Fibroblast of lung (primary cell): ENCODE measurements at places on chromosomes 12 and 14. TPM values are rescaled to one million over a fixed set of nuclear protein-coding genes. Genes with fewer than 3 reads are reported as not detected.

Gene PTHLH
- total RNA-seq = 0.26 and 1.8 TPM in 2 replicates

Gene RASAL1
- not detected in 2 replicates for total RNA-seq

Gene HOXC9
- total RNA-seq = 0.26 TPM in 1 of 2 replicates, not detected in the other

Gene RD3L
- not detected in 2 replicates for total RNA-seq

Gene DAAM1
- total RNA-seq = 15.5 and 16.9 TPM in 2 replicates

Gene MFAP5
- total RNA-seq = 1.3 and 9.0 TPM in 2 replicates

Gene GPHN
- total RNA-seq = 9.8 and 13.9 TPM in 2 replicates

Gene FAIM2
- total RNA-seq = 0.50 and 3.6 TPM in 2 replicates

Gene EPS8
- total RNA-seq = 71.4 and 108 TPM in 2 replicates

Gene RABGGTA
- total RNA-seq = 14.1 and 21.0 TPM in 2 replicates

Gene SYCP3
- 0.17 and 0.26 TPM in 2 replicates for total RNA-seq

Gene DNAI7
- total RNA-seq = 0.17 and 0.26 TPM in 2 replicates

Gene NR2C1
- 21.8 and 25.6 TPM in 2 replicates for total RNA-seq

Gene ZNF664
- 43.9 and 46.0 TPM in 2 replicates for total RNA-seq

Gene TAS2R50
- total RNA-seq = 1.3 and 2.3 TPM in 2 replicates

Gene MNAT1
- total RNA-seq = 33.6 and 48.2 TPM in 2 replicates

Gene MSI1
- under 0.01 TPM in 1 of 2 replicates, not detected in the other for total RNA-seq

Gene GPATCH2L
- total RNA-seq = 36.2 and 50.5 TPM in 2 replicates

Gene SPIC
- not detected in 2 replicates for total RNA-seq

Gene PRICKLE1
- 4.1 and 9.6 TPM in 2 replicates for total RNA-seq

Gene E2F7
- total RNA-seq = 4.6 and 9.7 TPM in 2 replicates

Gene RALGAPA1
- total RNA-seq = 34.5 and 45.5 TPM in 2 replicates

Gene PLCZ1
- not detected in 2 replicates for total RNA-seq

Gene A2ML1
- total RNA-seq = not detected in 2 replicates

Gene ASCL1
- total RNA-seq = not detected in 2 replicates

Gene RHNO1
- total RNA-seq = 16.7 and 29.7 TPM in 2 replicates

Gene FAM181A
- total RNA-seq = not detected in 2 replicates
